RCC 7860 (cell line): ENCODE measurements at places on chromosomes 13 and 19.
A peak's percentile ranks its signal among the peaks of the same experiment; 100 is the strongest.

- DNase-seq: no peak
Observed at GRCh38 chr19:40376286-40376862, 13.6 kb downstream of the HIPK4 start.

DNA sequence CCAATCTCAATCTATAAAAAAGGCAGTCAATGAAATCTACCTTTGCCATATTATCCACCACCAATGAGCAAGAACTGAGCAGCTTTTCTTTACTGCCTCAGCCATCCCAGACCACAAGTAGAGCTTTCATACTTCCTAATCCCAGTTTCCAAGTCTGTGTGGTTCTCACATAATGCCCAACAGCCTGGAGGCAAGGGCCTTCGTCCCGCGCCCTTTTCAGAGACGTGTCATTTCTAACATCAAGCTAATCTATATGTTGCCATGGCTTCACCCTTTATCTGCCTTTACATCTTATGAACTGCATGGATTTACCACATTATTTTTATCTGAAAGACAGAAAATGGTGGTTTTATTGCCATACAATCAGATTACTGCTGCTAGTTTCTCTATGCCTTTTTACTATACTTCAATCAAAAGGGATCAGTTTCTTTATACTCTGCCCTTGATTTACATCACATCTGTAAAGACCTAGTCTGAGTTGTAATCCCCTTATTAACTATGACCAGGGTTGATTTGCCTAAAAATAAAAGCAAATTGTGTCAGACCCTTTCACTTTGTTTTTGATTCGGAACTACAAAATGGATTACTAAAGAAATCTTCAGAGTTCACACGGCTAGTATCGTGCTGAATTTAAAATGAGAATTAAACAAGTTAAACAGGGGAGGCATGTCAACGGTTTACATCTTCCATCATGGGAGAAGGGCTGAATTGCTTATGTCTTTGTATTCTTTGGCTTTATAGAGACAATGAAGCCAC lies 5.9 kb downstream of the EFNB2 start:
- DNase-seq: no peak

DNA sequence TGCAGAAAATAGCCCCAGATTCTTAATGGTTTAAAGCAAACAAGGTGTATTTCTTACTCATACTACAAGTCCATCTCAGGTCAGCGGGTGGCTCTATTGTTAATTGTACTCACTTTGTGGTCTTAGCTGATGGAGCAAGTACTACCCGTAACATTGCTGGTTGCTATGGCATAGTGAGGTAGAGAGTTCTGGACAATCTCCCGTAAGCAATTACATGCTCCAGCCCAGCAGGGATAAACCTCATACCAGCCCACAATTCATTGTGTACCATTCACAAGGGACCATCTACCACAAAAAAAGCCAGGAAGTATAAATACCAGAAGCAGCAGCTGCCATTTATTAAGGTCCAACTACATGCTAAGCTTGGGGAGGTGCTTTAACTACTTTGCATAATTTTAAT lies 167.1 kb downstream of the PCDH9 start:
- DNase-seq: no peak

DNA sequence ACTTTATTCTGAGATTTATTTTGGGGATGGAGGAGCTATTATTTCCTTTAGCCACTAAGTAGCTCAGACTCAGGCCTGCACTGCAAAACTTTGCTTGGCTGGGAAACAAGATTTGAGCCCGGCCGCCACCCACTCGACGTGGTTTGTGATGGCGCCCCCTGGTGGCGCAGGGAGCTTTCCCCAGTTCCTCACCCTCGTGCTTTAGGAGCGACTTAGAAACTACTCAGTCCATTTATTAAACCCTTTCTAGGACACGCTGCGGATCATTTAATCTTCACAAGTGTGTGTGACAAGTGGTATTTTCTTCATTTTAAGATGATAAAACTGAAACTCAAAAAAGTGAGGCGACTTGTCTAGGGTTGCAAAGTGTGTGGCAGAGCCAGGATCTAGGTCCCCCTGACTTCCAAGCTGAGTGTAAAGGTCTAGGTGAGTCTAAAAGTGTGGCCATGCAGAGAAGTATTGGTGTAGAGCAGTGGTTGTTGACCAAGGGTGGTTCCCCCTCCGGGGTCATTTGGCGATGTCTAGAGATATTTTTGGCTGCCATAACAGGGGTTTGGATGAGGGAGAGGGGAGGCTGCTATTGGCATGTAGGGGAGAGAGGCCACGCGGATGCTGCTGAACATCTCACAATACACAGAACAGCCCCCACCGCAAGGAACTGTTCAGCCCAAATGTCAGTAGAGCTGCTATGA lies 2.2 kb downstream of the CXCL17 start:
- peak; percentile 12 for DNase-seq

GRCh38 chr19:40521276-40521675 lies 54.5 kb downstream of the SPTBN4 start:
- no peak for DNase-seq

- DNase-seq: no peak
Observed at GRCh38 chr19:28301961-28302360, 911.0 kb downstream of the UQCRFS1 start.

- DNase-seq: peak; percentile 14
Observed at GRCh38 chr19:19403373-19403901, 2.0 kb upstream of the GATAD2A start.

- no peak for DNase-seq
Observed at GRCh38 chr13:103062079-103062478, 4.1 kb downstream of the SLC10A2 start.

GRCh38 chr19:28394725-28395124 lies 818.2 kb downstream of the UQCRFS1 start:
- DNase-seq: no peak

- DNase-seq: no peak
Observed at GRCh38 chr13:28817204-28817603, 2.9 kb upstream of the MTUS2 start.
